T-helper 17 cell (primary cell): ENCODE measurements at places on chromosomes 12 and 14.

GRCh38 chr14:79791055-79791732 is 420.1 kb downstream of the DIO2 start:
- no peak for DNase-seq

DNA sequence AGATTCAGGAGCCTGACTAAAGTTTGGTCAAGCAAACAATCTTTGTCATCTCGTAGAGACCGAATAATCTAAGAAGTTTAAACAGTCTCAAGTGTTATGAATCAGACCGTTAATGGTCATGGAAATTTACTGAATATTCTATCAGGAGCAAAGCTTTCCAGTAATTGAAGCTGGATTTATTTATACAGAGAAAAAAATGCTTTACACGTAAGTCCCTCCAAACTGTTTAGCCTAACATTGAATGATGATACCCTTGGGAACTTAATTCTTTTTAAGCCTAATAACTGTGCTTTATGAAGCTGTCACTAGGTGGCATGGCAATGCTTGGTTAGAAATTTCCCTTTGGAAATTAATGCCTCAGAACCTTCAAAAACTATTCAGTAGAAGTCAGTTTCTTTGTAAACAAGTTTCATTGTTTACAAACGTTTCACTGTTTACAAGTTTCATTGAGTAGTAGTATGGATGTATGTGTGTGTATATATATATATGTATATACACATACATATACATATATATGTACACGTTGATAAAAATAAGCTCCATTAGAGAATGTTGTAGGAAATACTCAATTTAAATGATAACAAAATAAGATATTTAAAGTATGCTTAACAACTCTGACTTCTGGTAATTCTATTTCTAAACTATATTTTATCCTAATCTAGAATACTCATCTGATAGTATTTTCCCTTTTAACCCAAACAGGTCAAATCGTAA is 32.1 kb downstream of the DEPDC4 start:
- no peak for DNase-seq

GRCh38 chr14:73386342-73386741 is 72.0 kb downstream of the NUMB start:
- no peak for DNase-seq

- DNase-seq, result peak; percentile 27
Observed at GRCh38 chr12:44875954-44876543, at the start of gene NELL2. Gene NELL2, minus strand, starts transcription at chr12:44876315. Its CDS starts 446 bp downstream, at chr12:44875869.

GRCh38 chr12:66603461-66603860 is 75.4 kb downstream of the GRIP1 start:
- DNase-seq, result no peak

- no peak for DNase-seq
Observed at GRCh38 chr14:35044939-35045797, 904 bp upstream of the FAM177A1 start.

- DNase-seq, result no peak
Observed at GRCh38 chr14:97802430-97803373, 1005.5 kb downstream of the VRK1 start.

DNA sequence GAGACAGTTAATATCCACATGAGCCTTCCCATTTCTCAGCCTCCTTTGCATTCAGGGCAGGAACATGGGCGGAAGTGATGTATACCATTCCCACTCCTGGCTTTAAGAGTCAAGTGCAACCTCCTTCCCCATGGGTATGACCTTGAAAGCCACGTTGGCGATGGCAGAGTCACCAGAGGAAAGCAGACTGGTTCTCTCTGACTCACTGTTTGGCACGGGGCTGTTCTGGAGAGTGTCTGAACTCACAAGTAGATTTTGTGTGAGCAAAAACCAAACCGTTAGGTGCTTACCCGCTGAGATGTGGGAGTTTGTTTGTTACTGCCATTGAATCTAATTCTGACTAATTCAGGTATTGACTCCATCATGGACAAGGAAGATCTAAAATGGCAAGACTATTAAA is 36.7 kb upstream of the PZP start:
- no peak for DNase-seq

DNA sequence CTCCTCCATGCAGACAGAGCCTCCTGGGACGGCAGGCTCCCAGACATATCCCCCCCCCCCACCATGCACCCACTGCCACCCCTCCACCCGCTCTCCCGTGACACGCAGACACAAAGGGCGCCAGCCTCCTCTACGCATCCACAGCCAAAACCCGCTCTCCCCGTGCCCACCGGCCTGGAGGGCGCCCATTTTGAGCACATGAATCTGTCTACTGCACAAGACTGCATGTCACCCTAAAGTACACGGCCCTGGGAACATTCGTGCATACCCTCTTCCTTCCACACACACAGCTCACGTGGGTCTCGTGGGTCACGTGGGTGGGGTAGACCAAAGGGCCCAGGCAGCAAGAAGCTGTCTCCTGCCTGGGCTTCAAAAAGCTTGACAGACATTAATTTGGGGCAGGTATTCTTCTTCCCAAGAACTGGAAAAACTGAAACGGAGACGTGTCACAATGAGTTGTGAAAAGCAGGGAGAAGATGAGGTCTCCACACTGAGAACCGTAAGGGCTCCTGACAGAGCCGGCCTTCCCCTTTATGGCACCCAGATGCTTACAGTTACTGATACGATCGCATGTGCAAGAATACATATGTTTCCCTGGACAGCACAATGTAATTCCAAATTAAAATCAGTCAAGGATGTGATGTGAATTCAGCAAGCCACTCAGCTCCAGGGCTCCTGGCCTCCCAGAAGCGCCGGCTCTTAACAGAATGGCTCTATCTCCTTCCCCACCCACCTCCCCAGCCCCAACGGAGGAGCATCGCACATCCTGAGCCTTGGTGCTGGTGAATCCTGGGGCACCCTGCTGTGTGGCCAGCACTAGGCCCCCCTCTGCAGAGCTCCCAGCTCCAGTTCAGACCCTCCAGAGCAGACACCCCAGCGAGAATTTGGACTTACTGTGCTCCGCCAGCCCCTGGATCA is 1.9 kb downstream of the TGFB3 start:
- no peak for DNase-seq

- DNase-seq, result no peak
Observed at GRCh38 chr14:99129211-99129696, 142.7 kb downstream of the BCL11B start.

GRCh38 chr14:35822501-35822900 is 3.6 kb upstream of the BRMS1L start:
- no peak for DNase-seq

GRCh38 chr14:48900565-48900964 is 685.6 kb downstream of the RPS29 start:
- no peak for DNase-seq

DNA sequence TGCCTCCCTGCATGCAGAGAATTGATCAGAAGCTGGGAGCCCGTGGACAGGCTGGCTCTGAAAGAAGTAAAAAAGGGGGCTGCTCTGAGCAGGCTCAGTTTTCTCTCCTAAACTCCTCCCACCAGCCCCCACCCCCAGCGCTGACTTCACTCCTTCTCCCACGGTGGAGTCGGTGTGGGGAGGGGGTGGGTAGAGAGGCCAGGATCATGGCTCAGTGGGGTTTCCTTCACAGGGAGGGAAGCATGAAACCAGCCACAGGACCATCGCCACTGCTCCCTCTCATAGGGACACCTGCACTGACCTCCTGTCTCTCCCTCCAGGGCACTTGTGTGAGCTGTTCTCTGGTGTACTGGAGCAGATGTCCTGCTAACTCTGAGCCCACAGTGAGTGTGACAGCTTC is 78.9 kb downstream of the STAB2 start:
- DNase-seq, result no peak

DNA sequence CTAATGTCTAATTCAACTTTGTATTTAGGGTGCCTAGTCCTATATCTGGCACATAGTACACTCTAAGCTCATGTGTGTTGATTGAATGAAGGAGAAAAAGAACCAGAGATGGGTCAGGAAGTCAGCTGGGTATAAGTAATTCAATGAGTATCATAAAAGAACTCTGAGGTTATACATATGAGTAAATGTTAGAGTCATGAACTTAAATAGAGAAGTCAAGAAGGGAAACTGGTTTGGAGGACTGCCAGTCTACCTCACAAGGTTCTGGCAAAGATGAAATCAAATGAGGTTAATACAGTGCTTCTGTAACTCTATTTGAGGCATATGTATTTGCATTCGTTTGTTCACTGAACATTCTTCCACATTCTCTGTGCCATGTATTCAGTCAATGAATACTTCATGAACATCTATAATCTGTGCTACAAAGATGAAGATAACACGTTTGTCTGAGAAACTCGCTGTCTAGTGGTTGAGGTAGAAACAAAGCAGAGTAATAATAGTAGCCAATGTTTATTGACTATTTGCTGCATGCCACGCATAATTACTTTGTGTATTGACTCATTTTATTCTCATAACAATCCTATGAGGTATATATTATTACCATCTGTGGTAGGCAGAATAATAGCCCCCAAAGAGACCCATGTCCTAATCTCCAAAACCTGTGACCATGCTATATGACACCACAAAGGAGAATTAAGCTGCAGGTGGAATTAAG is 88.9 kb downstream of the PTGER2 start:
- no peak for DNase-seq

DNA sequence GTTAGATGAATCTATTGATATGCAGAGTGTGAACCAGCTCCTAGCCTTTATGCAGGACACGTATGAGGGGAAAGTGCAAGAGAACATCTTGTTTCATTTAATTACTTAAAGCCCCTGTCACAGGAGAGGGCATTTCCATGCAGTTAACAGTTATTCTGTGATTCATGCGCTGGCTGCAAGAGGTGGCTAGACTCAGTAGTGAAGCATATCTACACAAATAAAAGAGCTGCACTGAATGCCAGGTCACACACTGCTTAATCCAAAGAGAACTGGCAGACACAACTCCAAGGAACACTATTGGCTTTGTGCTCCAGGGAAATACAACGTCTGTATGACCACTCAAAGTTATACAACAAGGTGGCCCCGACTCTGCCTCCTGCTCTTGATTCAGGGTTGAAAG is 394.1 kb downstream of the C12orf75 start:
- DNase-seq, result no peak

- no peak for DNase-seq
Observed at GRCh38 chr12:75603475-75603874, 92.1 kb upstream of the KRR1 start.
